ENCODE measurements at places on chromosomes 11 and 22.

DNA sequence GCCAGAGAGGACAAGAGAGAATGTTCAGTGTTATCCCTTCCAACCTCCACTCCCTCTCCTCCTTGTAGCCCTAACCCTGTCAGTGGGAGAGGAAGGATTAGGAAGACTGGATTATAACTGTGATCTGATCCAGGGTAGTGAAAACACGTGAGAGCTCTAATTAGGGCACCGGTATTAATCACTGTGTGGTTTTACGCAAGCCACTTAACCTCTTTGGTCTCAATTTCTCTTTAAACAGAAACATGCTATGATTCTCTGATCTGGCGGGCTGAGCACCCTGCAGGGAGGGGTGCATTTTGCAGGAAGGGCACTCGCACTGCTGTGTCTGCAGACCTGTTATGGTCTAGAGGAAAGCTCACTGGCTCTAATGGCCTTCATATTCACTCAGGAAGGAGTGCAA lies 11.5 kb downstream of the RPL27A start:
- no peak for DNase-seq

DNA sequence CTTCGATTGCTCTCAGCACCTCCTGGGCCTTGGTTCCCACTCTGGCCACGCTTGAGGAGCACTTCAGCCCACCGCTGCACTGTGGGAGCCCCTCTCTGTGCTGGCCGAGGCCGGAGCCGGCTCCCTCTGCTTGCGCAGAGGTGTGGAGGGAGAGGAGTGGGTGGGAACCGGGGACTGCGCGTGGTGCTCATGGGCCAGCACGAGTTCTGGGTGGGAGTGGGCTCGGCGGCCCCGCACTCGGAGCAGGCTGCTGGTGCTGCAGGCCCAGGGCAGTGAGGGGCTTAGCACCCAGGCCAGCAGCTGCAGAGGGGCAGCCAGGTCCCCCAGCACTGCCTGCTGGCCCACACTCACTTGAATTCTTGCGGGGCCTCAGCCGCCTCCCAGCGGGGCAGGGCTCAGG lies 12.2 kb downstream of the OR4B1 start:
- no peak for DNase-seq

DNA sequence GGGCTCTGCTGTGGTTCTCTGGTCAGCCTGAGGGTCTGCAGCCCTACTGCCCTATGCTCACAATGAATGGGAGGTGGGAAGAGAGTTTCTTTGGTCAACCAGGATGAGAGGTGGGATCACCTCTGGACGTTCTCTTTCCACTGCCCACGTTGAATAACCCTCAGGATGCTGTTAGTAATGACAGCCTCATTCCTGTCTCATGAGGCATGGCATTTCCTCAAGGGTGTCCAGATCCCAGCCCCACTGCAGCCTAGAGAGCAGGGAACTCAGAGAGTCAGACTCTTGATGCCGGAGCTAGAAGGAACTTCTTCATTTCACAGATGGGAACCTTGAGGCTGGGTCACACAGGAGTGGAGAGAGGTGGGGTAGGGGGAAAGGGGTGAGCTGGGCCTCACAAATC lies 196.0 kb downstream of the CEP164 start:
- no peak for DNase-seq

DNA sequence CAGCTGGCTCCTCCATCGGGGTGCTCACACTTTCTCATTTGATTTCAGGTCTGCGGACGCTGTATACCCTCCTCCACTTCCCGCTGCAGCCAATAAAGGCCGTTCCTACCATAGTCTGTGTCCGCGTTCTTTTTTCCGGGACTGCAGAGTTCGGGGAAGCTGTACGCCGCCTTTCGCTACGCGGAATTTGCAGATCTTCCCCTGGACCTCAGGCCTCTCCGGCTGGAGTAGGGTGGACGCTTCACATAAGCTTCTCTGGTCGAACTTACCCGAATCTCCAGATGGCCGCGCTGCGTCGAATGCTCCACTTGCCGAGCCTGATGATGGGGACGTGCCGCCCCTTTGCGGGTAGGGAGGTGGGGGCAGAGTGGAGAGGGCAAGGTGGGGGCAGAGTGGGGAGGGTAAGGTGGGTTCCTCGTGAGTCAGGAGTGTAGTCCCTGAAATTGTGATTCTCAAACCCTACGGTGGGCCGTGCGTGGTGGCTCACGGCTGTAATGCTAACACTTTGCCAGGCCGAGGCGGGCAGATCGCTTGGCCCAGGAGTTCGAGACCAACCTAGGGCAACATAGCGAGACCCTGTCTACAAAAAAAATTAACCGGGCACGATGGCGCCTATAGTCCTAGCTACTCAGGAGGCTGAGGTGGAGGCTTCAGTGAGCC lies 617 bp downstream of the CSKMT start:
- peak; percentile 54 for DNase-seq
